HT-29 (cell line): ENCODE measurements at places on chromosomes 13 and 19.

- no peak for DNase-seq
Observed at GRCh38 chr13:100493418-100493817, 95.2 kb downstream of the GGACT start.

GRCh38 chr19:10878253-10878652, 6.9 kb downstream of the CARM1 start:
- DNase-seq: no peak

- DNase-seq: peak; percentile 99
Observed at GRCh38 chr13:24220086-24220703, 59.7 kb downstream of the SPATA13 start.

- peak; percentile 25 for DNase-seq
Observed at GRCh38 chr13:32426990-32427851, 709 bp downstream of the N4BP2L1 start.

- DNase-seq: peak; percentile 86
Observed at GRCh38 chr19:10695401-10696398, 5.5 kb upstream of the QTRT1 start.
